ENCODE measurements at places on chromosomes 1 and 21. TPM values are rescaled to one million over a fixed set of nuclear protein-coding genes. Genes with fewer than 3 reads are reported as not detected.

The KAZN gene
- 22.2 TPM for total RNA-seq

The C1QTNF12 gene
- total RNA-seq: not detected

The PHGDH gene
- 8.3 TPM for total RNA-seq

The KLHL12 gene
- total RNA-seq: 25.3 TPM

The ACKR1 gene
- total RNA-seq: 147 TPM

All from subcutaneous adipose tissue (tissue), 4 donors.